ENCODE measurements at places on chromosomes 2 and 18.

GRCh38 chr2:53095227-53095626 is 672.4 kb upstream of the CHAC2 start:
- DNase-seq = no peak

GRCh38 chr2:42932271-42933151 is 140.1 kb upstream of the HAAO start:
- no peak for DNase-seq

GRCh38 chr18:43283299-43283698 is 6.0 kb upstream of the SYT4 start:
- no peak for DNase-seq

DNA sequence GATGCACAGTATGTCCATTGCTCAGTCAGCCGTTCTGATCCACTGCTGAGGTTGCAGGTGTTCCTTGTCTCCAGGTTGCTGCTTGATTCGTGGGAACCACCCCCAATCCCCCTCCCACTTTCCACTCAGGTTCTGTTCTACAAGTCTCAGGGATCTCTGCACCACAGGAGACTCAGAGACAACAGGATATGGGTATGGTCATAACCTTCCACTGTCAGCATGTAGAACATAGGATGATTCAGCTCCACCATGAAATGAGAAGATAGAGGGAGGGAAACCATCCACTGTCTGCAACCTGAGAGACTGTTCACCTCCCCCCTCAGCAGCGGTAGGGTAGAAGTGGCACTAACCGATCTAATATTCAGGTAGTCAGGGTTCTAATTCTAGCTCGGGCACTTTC is 19.0 kb upstream of the KLF7 start:
- no peak for DNase-seq

DNA sequence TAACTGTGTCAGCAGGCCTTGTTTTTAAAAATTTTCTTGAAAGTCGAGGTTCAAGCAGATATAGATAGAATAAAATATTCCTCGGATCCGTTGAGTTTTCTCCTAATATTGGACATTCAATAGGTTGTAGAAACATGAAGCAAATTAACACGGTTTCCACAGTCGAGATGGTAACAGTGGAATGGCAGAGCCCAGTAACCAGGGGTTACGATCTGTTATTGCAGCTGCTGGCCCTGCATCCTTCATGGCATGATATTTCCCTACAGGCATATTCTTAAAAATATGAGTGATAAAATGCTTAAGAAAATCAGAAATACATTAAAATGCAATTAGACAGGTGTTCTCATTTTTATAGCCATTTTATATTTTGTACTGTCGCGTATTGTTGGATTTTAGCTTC is 117.6 kb downstream of the SNTG2 start:
- no peak for DNase-seq

- no peak for DNase-seq
Measured at GRCh38 chr2:96156011-96156820, 11.0 kb upstream of the DUSP2 start.
